ENCODE measurements at places on chromosomes 7 and 10.

DNA sequence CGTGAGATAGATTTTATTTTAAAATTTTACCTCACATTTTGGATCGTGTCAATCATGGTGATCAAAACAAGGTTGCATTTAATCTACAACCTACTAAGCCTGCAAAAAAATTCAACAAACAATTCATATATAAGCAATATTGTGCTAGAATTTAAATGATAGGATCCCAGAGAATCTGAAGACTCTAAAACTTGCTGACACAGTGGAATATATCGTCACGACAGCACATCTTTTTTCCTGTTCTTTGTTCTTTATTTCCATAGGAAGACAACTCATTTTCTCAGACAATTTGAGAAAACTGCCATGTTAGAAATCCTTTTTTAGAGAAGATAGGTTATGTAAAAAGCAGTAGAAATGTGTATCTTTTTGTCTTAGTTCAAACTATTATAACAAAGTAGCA, 820.2 kb upstream of the CELF2 start:
- DNase-seq: no peak

DNA sequence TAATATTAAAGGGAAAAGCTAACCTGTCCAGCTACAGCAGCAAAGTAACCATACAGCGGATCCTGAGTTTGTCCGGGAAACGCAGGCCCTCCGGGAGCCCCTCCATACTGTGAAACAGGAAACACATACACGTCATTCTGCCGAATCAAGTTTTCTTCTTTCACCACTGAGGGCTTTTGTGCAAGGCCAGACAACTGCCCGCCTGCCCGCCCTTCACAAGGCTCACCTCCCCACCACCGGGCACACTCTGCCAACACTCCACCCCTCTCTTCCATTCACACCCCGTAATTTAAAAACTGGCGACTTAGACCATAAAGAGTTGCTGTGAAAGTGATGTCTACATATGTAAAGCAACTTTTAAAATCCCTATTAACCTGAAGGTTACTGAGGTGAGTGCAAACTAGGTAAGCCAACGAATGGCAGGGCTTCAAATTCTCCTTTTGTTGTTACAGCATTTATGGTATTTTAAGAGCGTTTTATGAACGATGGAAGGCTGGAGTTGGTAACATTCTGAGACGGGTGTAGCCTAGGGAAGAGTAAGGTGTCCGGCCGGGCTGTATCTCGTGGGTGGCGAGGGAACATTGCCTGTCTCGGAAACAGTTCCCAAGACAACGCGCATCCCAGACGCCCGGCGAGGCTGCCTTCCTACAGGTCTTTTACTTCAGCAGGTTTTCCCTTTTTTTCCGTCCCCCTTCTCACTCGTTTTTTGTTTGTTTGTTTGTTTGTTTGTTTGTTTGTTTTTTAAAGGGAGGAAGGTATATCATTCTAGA, 817 bp downstream of the SRI start:
- DNase-seq: peak; percentile 19

GRCh38 chr10:19930936-19931893, 115.0 kb downstream of the PLXDC2 start:
- no peak for DNase-seq

- DNase-seq: no peak
Measured at GRCh38 chr7:42227936-42228591, 8.9 kb downstream of the GLI3 start.

GRCh38 chr7:75866114-75866488, 12.7 kb upstream of the RHBDD2 start:
- DNase-seq: no peak

GRCh38 chr10:69045441-69046300, 42.2 kb upstream of the SRGN start:
- DNase-seq: peak; percentile 13

DNA sequence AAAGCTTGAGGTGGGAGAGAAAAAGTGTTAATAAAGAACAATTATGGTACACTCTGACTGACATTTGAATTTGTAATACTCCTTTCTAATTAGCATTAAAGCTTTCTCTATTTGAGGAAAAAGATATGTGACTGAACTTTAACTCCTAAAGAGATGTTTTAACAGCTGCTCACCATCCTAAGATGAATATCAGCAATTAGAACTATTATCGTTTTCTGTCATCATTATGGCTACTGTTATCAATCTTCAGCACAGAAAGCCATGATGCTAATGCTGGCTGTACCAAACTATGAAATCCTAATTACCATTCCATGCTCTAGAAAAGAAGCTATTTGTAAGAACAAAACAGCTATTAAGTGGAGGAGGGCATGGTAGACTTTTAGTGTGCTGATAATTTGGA, 228.8 kb upstream of the CSTF2T start:
- DNase-seq: no peak

DNA sequence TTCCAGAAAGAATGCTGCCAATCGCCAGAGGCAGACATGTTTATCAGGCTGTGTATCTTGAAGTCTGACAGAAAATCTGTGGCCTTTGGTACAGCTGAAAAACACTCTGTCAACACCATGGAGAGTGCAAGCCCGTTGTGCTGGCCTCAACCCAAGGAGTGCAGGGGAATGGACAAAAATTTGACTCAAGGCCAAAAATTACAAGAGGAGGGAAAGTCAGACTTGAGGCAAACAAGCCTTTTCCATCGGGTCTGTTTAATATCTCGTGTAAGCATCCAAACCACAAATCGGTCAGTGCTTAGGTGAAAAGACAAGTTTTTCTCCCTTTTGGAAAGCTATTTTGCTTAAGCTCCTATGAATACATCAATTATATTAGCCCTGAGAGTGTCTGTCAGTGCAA, 305.3 kb upstream of the NFE2L3 start:
- DNase-seq: no peak

DNA sequence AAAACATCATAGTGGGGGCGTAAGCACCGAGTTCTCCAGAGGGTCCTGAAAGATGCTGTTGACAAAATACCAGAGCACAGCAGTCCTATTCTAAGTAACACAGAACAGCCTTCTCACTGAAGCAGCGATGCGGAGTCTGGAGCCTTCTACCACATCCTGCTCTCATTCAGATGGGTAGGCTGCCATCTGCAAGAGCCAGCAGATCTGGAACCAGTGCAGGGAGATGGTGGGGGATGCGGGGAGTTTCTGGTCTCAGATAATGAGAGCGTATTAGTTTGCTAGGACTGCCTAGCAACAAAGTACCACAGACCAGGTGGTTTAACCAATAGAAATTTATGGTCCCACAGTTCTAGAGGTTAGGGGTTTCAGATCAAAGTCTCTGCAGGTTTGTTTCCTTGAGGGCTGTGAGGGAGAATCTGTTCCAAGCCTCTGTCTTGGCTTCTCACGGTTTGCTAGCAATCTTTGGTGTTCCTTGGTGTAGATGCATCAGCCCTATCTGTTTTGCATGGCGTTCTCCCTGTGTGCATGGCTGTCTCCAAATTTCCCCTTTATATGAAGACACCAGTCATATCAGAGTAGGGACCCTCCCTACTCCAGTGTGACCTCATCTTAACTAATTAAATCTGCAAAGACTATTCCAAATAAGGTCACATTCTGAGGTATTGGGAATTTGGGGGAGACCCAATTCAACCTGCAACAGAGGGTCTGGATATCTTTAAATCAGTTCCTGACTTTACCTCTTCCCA, 52.0 kb upstream of the STEAP1B start:
- no peak for DNase-seq

- DNase-seq: no peak
Measured at GRCh38 chr10:69871074-69871473, 69.4 kb downstream of the COL13A1 start.

DNA sequence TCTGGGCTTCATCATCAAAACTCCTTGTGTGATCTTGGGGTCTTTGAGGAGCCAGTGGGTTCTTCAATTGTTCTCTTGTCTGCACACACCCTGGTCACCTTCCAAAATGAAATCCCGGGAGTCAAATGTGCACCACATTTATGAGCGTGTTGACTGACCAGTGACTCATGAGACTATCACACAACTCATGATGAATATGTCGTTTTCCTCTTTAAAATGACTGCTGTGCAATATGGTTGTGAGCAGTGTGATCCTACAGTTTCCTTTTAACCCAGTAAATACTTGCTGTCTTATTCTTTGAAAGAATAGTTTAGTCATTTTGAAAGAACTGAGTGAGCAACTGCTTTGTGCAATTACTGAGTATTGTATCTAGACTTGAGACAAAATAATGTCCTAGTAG, 149.2 kb downstream of the DYNC1I1 start:
- DNase-seq: no peak

GRCh38 chr10:43076311-43076875, 476 bp upstream of the RET start:
- no peak for DNase-seq

Measured in activated effector memory CD4-positive, alpha-beta T cell treated with Interleukin-2 at 50 U/mL for 16 hours (primary cell).